ENCODE measurements at places on chromosomes 2 and 18.

DNA sequence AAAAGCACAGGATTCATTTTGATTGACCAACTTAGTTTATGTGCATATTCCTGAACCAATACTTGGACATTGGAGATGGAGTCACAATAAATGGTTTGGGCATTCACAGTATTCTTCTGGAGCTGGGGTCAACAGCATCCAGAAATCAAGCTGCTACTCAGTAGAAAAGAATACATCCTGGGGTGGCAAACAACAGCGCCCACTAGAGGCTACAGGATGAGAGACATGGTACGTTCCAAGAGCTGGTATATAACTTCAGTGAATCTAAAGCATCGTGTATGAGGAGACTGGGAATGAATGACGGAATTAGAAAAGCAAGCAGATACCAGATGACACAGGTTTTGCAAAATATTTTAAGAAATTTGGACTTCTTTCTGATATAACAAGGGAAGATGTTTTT, 142.9 kb upstream of the FIGN start:
- no peak for DNase-seq

GRCh38 chr2:237192881-237193280, 107.2 kb downstream of the COPS8 start:
- no peak for DNase-seq

DNA sequence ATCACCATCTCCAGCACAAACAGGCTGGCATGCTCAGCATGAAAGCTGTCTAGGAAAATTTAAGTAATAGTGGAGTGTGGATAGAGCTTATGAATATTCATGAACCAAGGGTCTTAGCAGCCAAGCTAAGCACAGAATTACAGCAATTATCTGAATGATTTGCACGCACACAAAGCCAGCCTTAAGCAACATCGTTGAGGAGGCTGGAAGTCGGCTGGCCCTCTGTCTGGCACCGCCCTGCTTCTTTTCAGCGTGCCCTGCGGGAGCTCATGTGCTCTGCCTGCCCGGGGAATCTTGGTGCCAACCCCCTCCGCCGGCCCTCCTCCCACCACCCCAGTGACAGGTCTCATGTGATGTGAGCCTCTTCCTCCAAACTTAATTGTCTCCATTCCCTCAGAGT, 540.1 kb downstream of the CMPK2 start:
- no peak for DNase-seq

DNA sequence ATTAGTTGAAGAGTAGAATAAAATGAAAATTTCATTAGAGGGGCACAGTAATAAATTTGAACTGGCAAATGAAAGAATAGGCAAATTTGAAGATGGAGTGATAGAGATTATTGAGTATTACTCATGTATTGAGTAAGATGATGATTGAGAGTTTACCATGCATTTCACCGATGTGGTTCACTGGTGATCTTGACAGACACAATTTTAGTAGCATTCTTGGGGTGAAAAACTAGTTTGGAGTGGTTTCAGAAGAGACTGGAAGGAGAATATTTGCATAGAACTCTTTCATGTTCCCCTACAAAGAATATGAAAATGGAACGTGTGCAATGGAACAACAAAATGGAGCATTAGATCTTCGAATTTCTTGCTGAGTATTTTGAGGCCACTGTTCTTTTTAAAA, 121.4 kb downstream of the ASXL3 start:
- no peak for DNase-seq

DNA sequence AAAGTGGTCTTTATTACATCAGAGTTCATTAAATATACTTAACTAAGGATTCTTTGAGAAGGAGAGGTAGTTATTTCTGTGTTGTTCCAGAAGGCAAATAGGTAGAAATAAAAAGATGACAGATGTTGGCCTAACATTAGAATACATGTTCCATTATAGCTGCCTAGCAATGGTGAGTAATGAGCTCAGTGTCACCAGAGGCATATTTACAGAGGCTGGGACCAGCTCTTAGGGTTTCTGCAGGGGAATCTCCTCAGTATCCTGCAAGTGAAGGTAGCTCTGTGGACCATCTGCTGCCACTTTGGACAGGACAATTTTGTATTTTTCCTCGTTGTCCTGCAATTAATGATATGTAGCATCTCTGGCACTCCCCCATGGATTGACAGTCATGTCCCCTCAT, 416.0 kb downstream of the THSD7B start:
- no peak for DNase-seq

DNA sequence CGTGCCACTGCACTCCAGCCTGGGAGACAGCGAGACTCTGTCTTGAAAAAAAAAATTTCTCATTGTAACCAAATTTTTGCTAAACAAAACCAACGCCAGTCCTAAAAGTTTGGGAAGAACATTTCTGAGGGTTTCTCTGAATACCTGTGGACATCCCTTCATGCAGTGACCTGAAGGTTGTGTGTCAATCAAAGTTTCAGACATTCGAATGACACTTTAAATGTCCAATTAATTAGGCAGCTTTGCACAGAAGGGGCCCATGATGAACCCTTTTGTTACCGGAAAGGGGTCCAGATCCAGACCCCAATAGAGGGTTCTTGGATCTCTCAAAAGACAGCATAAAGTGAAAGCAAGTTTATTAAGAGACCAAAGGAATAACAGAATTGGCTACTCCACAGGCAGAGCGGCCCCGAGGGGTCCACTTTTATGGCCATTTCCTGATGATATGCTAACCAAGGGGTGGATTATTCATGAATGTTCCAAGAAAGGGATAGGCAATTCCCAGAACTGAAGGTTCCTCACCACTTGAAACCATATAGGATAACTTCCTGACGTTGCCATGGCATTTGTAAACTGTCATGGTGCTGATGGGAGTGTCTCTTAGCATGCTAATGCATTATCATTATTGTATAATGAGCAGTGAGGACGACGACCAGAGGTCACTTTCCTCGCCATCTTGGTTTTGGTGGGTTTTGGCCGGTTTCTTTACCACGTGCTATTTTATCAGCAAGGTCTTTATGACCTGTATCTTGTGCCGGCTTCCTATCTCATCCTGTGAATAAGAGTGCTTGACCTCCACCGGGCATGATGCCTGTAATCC, 27.5 kb upstream of the HPCAL1 start:
- no peak for DNase-seq

- DNase-seq, result no peak
Observed at GRCh38 chr2:62731275-62731674, 25.8 kb downstream of the EHBP1 start.

- DNase-seq, result peak; percentile 45
Observed at GRCh38 chr2:36708041-36708741, 11.7 kb downstream of the VIT start.

DNA sequence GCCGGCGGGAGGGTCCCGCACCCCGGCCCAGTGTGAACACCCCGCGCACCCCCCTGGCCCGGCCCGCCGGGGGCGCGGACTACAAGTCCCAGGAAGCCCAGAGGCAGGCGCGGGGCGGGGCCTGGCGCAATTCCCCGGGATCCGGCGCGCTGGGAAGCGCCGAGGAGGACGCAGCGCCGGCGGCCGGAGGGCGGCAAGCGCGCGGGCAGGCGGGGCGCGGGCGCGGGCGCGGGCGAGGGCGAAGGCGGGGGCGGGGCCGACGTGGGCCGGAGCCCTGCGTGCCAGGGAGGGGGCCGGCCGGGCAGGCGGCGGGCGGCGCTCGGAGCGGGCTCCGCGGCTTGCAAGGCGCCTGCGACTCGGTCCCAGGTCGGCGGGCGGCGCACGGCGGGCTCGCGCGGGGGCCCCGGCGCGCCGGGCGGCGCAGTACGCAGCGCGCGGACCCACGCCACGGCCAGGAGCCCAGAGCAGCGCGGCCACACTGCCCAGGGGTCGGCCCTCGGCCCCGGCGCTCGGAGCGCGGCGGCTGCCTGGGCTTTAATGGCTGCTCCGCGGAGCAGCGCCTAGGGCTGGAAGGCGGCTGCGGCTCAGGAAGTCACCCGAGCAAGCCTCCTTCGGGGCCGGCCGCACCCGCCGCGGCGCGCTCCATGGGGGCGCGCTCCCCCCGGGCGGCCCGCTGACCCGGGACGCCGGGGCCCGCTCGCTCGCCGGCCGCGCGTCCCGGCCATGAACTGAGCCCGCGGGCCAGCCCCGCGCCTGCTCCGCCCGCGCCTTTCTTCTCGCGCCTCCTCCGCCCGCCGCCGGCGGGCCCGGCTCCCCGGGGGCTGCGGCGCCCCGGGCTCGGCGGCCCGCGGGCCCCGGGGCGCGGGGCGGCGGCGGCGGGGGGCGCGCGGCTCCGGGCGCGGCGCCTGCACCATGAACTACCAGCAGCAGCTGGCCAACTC, at the start of gene AGAP1:
Gene AGAP1, plus strand, starts transcription at position 269 of the 941 bp plus-strand sequence.
- DNase-seq, result no peak

DNA sequence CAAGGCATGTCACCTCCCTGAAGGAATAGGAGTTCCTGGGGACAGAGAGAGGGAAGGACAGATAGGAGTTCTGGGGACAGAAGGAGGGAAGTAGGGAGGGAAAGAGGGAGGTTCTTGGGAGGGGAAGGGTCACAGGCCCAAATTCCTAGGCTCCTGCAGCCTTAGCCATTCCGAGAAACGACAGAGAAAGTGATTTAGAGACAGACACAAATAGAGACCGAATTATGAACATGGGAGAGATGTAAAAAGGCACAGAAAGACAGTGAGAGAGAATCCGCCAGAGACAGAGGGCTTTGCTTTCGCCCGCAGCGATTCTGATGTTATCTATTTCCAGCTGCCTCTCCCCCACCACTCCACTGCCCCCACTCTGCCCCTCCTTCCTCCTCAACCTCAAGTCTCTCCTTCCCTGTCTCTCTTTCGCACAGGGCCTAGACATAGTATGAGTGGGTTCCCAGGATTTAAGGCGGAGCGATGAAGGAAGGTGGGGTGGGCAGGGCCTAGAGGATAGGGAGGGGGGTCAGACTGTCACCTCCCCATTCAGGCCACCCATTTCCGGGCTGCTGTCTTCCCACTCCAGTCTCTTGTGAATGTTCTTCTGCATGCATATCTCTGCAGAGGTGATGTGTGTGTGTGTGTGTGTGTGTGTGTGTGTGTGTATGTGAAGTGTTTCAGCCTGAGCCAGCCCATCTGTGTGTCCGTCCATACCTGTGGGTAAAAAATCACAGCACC, 3.3 kb upstream of the WNT6 start:
- no peak for DNase-seq

DNA sequence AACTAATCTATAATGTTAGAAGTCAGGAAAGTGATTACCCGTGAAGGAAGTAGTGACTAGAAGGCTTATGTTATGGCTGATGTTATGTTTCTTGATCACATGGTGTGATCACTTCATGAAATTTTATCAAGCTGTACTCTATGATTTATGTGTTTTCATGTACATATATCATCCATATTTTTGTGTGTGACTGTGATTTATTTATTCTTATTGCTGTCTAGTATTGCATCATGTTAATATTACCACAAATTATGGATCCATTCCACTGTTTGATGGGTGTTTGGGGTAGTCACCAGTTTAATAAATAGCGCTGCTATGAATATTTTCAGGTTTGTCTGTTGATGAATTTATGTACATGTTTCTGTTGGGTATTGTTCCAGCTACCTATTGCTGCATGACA, 59.4 kb downstream of the SH2D6 start:
- no peak for DNase-seq

DNA sequence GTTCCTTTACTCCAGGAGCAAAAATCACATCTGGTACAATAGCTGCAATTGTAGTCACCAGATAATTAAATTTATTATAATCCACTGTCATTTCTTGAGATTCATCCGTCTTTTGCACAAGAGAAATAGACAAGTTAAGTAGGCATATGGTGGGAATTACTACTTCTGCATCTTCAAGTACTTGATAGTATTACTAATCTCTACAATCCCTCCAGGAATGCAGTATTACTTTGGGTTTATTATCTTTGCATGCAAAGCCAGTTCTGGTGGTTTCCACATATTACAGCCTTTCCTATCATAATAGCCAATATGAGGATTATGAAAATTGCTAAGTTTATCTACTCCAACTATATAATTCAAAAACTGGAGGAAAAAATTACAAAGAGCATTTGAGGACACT, 254.1 kb downstream of the IKZF2 start:
- DNase-seq, result no peak

All from inflammatory macrophage (primary cell).